ENCODE measurements at places on chromosomes 16 and 17.

DNA sequence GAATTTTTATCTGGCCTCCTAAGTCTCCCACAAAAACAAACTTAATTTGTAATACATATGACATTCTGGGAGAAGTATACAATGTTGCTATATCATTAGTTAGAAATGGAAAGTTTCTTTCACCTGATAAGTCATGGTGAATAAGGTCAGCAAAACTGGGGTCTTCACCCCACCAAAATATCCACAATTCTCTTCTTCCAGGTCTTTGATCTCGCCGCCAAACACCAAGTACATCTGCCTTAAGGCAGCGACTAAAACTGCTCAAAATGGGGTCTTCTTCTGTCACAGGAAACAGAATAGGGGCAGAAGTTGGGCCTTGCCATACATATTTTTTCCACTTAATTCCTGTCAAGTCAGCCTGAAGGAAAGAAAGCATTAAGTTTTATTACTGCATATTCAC is 2.1 kb downstream of the MED13 start:
- DNase-seq: no peak

- DNase-seq: no peak
Observed at GRCh38 chr17:45262516-45263476, 902 bp upstream of the SPATA32 start.

GRCh38 chr17:82767041-82767754 is 15.3 kb downstream of the TBCD start:
- no peak for DNase-seq

GRCh38 chr17:77677630-77678029 is 280.9 kb upstream of the TNRC6C start:
- no peak for DNase-seq

DNA sequence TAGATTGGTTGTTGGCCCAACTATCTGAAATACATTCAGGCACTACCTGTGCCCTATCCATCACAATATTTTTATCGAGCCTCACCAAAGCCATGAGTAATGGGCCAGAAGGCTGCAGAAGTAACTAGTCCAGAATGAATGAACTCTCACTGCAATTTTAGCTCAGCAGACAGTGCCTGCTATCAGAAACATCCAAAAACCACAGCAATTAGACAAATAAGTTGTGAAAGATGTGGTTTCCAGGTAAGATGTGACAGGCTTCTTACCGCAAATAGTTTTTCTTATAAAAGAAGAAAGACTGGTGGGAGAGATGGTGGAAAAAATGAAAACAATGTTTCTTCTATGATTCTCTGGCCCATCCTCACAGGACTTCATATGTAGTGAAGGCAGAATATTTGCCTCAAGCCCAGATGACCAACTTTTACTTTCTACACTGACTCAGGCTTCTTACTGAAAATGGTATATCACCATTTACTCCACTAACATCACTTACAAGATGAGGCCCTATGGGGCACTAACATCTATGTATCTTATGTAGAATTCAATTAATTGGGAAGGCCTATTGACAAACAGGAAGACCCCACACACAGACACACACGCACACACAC is 9.8 kb upstream of the RFFL start:
- no peak for DNase-seq

DNA sequence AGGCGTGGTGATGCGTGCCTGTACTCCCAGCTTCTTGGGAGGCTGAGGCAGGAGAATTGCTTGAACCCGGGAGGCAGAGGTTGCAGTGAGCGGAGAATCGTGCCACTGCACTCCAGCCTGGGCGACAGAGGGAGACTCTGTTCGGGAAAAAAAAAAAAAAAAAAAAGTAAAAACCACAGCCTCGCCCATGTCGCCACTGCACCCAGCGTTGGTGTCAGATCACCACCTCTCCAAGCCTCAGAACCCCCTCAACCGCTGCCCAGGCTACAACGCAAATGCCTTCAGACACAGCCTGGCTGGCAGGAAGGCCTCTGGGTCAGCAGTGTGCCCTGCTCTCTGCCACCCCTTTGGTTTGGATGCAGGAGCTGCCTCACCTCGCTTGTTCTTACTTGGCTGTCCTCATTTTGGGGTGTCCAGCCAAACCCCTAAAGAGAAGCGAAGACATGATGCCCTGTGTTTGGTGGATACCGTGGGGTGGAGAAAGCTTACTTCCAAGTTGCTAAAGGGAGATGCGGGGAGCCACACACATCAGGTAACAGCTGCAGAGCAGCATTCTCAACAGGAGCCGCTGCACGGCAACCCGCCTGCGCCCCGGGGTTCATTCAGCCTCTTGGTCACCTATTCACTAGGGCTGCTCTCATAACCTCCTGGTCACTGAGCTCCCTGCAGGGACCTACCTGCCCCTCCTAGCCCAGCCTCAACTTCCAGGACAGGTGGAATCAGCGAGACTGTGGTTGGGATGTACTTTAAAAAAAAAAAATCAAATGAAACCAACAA is 13.0 kb upstream of the CYTH1 start:
- no peak for DNase-seq

GRCh38 chr16:67014634-67015312 is 14.2 kb upstream of the CBFB start:
- DNase-seq: no peak
